ENCODE measurements at places on chromosomes 3 and 15.

GRCh38 chr3:182797876-182798275, 4.6 kb downstream of the ATP11B start:
- no peak for DNase-seq

GRCh38 chr15:63473999-63474809, 30.2 kb upstream of the USP3 start:
- no peak for DNase-seq

GRCh38 chr15:39856357-39856756, 63.7 kb downstream of the GPR176 start:
- DNase-seq = no peak

DNA sequence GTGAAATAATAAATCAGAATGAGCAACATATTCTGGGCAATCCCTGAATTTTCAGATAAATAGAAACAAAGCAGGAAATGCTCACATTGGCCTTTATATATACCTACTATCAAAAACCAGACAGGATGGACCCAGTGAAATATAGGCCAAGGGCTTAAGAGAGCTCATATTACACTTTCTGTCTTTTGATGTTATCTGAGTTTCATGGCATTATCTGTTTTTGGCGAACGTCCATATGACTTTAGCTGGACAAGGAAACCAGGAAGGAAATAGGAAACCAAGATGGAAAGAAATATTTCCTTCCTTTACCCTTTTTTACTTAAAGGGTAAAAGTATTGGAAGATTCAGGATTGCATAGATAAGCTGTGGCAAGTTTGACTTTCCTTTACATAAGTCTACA, 274.8 kb downstream of the THSD4 start:
- DNase-seq = no peak

DNA sequence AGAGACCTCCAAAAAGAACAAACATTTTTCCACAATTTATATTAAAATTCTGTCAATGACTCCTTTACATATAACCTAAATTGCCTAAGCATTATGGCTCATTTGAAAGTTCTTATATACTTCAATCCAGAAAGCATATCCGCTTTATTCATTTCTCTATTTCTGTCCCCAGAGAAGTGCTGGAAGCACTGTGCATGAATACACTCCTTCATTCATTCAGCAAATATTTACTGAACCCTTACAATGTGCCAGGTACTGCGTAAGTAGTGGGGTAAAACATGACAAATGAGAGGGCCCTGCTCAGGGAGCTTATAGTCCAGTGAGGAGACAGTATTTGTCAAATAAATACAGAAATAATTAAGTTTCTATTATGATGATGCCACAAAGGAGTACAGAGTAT, 3.3 kb downstream of the PDCD10 start:
- no peak for DNase-seq

GRCh38 chr3:129387487-129387886, 40.9 kb downstream of the EFCAB12 start:
- no peak for DNase-seq

DNA sequence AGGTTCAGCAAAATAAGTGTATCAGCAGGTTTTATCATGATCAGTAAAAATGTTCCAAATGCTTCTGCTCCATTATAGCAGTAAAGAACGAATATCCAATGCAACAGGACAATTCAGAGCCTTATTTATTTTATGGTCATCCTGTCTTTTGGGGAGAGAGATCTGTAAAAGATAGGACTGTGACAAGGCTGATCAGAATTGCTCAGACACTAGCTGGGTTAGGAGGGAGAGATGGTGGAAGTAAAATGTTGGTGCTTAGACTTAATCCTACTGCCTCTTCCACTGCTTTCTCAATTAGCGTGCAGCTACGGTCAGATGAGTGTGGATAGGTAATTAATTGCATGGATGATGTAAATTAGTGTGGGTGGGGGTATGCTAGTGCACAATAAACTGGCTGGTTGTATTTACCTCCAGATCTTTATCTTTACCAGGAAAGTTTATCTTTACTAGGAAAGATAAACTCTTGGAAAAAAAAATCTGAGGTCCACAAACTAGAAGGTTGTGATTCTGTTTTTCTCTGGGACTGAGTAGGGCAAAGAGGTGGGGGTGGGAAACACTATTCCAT, 2.2 kb downstream of the EID1 start:
- no peak for DNase-seq

DNA sequence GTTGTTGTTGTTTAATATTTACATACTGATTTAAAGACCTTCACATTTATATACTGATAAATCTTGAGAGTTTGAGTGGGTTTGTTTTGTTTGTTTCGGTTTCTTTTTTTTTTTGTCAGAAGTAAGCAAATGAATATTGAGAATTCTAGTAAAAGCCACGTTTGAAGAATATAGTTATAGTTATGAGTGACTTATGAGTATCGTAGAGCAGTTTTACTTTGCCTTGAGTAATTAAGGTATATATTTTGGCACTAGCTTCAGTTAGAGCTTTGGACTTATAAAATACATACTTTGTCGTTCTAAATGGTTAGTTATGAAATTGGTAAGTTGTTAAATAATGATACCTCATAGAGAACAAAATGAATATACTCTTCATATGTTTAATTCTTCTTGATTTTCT, 27.8 kb downstream of the ATP1B3 start:
- DNase-seq = no peak

GRCh38 chr3:13022348-13023234, 50.6 kb downstream of the IQSEC1 start:
- DNase-seq = no peak

GRCh38 chr3:64224826-64225610, at the start of gene PRICKLE2:
Gene PRICKLE2 (minus strand): TSS chr3:64225466. CDS start chr3:64198927, 26,539 bp downstream.
- no peak for DNase-seq

GRCh38 chr3:127440384-127440783, 150.1 kb downstream of the TPRA1 start:
- DNase-seq = no peak

- no peak for DNase-seq
These were observed at the start of gene STRA6 for GRCh38 chr15:74202452-74203401. Gene STRA6 (minus strand): TSS chr15:74202787. CDS start chr15:74202267, 520 bp downstream.

- no peak for DNase-seq
These were observed 210.5 kb upstream of the TLE3 start for GRCh38 chr15:70308011-70308734.

DNA sequence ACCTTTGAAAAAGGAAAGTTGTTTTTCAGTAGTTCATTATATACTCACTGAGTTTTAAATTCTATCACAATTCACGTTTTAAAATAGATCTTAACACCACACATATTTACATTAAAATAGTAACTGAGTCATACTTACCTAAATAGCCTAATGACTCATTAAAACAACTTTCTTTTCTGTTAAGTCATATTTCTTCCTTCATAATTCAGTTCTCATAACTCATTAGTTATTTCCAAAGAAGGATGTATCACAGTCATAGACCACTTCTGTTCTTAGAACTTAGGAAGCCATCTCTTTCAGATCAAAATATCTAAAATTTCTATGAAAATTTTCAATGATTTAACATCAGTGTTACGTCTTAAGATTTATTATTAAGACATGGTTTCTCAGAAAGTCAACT, 885.9 kb downstream of the FHIT start:
- no peak for DNase-seq

DNA sequence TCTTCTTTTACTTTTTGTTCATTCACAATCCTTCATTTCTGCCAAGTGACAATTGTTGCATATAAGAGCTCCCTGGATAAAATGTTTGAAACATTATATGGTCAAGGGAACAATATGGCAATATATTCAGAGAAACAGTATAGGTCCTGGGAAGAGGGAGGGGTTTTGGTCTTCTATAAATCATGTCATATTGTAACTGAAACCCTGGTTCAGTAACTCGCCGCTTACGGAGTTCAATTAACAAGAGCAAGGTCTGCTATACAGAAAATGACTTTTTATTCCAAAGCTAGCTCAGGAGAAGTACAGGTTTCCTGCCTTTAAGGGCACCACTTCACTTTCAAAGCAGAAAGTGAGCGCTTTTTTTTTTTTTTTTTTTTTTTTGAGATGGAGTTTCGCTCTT, 522.1 kb upstream of the TGFBR2 start:
- DNase-seq = no peak

DNA sequence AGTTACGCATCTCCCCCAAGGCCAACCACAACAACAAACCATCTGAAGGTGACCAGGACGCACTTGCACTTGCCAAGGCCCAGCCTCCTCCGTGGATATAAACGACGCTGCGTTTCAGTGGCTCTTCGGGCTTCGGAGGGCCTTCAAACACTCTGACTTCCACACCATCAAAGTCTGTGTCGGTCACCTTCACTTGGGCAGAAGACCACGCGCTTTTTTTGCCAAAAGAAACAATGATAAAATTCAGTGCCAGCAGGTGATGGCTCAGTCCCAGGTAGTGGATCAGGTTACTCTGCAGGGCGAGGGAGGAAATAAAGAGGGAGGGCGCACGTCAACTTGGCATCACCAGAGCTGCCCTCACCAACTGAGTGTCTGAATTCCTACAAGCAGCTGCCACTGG, 63.0 kb downstream of the NCEH1 start:
- no peak for DNase-seq

DNA sequence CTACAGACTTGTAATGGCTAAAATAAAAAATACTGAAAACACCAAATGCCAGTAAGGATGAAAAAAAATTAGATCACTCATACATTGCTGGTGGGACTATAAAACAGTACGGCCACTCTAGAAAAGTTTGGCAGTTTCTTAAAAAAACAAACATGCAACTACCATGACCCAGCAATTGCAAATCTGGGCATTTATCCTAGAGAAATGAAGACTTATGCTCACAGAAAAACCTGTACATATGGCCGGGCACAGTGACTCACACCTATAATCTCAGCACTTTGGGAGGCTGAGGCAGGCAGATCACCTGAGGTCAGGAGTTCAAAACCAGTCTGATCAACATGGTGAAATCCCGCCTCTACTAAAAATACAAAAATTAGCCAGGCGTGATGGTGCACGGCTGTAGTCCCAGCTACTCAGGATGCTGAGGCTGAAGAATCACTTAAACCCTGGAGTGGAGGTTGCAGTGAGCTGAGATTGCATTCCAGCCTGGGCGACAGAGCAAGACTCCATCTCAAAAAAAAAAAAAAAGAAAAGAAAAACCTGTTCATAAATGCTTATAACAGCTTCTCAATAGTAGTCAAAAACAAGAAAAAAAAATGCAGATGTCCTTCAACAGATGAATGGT, 5.6 kb downstream of the TP53BP1 start:
- no peak for DNase-seq

- no peak for DNase-seq
These were observed 276.7 kb downstream of the CHL1 start for GRCh38 chr3:473033-473800.

GRCh38 chr15:87243474-87243873, 1013.1 kb downstream of the NTRK3 start:
- no peak for DNase-seq

DNA sequence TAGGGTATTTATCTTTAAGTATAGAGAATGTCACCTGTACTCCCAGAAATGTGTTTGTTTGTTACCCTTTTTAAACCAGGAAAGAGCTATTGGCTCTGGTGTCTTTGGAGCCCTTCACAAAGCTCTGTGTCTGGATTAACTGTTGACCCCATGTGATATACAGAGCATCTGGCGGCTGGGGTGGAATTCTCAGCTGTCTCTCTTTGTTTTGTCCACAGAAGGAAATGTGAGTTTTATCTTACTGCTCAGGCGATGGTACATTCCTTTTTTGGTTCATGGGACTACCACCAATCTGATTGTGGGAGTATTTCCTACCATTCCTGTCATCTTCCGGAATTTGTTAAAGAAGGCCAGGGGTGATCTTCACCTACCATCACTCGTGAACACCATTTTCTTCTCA, 120.3 kb downstream of the AKAP13 start:
- no peak for DNase-seq

GRCh38 chr3:188471723-188472122, 317.8 kb downstream of the LPP start:
- DNase-seq = no peak

GRCh38 chr15:70907784-70908471, 15.3 kb downstream of the LRRC49 start:
- no peak for DNase-seq

Data from activated T-helper 1 cell treated with Interleukin-2 at 50 U/mL for 16 hours (primary cell).